ENCODE measurements at places on chromosomes 3 and 15.

DNA sequence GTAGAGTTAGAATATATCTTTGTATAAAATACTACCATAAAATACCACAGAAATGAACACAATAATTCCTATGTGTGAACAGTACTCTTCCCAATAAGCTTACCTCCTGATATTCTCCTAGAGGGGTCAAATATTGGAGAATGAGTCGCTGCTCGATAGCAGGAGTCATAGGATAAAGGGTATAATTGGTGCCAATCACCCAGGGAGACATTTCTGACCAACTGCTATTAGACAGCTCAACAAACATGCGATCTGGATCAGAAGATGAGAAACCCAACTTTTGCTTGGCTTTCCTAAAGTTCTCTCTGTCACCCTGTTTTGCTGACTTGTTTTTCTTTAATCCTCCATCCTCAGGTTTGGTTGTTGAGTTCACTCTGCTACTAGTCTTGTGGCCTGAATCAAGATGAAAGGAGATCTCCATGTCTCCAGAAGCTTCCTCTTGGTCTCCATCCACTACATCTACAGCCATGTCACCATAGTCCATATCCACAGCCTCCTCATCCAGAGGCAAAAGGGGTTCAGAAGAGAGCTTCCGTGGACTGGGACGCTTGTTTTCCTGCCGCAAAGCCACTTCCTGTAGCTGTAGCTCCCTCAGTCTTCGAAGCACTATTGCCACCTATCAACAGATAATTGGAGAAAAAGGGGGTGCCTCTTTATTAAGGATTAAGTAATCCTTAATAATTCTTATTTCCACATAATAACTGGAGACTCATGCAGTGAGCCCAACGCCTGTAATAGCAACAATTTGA lies 50.4 kb downstream of the RBM15B start:
- DNase-seq, result no peak

DNA sequence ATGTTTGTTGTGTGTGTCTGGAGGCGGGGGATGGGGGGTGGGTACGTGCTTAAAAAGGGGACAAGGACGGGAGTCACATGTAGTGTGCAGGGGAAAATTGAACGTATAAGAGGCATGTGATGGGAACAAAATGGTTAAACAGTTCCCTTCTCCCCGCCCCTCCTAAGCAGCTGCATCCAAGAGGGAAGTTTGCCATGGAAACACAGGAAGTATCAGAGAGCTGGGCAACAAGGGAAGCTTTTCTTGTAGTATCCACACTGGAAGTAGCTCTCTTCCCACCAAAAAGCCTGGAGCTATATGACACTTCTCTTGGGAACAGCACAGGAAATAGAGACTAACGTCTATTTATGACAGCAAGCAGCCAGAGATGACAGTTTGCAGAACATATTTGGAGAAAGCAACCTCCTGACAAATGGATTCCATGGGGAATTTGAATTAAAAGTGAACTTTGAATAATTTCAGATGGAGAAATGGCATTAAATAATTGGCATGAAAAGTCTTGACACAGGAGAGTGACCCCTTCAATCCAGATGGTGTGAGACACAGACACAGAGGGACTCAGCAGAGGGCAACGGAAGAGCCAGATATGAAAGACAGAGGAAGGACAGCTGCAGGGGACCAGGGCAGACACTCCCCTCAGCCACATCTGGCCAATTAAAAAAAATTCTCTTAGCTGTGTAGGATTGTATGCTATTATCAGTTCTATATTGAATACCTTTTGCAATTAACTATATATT lies 294.2 kb upstream of the TBL1XR1 start:
- peak; percentile 31 for DNase-seq

DNA sequence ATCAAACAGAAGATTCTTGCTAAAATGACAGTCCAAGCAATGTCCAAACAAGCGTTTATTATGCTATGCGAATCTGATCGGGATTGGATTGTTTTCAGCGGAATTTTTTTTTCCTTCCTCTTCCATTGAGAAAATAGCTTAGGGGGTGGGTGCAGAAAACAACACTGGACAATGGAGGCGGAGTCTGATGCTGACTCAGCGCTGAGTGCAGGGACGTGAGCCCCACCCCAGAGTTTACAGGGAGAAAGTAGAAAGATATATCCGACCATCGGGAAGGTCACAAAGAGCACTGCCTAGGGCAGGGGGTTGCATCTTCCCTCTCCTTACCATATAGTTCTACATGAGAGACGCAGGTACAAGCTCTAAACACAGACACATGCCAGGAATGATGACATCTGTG lies 117.0 kb downstream of the FOXP1 start:
- DNase-seq, result no peak

DNA sequence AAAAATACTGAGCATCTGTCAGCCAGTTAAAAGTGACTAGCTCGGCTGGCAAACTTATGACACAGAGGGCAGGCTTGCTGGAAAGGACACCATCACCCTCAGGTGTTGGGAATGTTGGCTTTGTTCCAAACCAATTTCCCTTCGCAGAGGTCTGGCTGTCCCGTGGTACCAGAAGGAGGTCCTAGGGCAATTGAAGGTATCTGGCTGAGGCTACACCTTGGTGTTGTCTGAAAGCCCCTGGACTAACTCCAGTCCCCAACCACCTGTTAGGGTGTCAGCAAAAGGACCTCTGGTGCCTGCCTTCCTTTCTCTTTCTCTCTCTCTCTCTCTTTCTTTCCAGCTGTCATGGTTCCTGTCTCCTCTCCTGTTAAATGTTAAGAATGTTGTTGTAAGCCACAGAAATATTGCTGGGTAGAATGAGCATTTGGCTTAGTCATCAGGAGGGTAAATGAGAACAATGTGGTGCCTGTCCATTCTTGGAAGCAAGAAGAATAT lies 12.5 kb downstream of the PRR20G start:
- no peak for DNase-seq

GRCh38 chr15:57286446-57287122 lies 89.7 kb upstream of the CGNL1 start:
- no peak for DNase-seq

GRCh38 chr3:102161384-102162006 lies 273.3 kb upstream of the ZPLD1 start:
- peak; percentile 21 for DNase-seq

DNA sequence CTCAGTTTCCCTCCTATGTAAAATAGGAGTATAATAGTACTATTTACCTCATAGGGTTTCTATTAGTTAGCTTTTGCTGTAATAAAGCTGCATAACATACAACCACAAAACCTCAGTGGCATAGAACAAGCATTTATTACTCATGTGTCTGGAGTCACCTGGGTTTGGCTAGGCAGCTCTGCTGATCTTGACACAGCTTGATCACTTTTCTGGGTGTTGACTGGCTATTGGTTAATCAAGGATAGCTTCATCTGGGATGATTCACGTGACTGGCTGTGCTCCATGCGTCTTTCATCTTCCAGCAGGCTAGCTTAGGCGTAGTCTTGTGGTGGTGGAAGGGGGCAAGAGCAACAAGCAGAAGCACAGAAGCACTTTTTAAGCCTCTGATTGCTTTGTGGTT lies 112.6 kb downstream of the SQOR start:
- DNase-seq, result no peak

- DNase-seq, result peak; percentile 91
These were observed 3.6 kb upstream of the CLDN16 start for GRCh38 chr3:190384309-190384756.

DNA sequence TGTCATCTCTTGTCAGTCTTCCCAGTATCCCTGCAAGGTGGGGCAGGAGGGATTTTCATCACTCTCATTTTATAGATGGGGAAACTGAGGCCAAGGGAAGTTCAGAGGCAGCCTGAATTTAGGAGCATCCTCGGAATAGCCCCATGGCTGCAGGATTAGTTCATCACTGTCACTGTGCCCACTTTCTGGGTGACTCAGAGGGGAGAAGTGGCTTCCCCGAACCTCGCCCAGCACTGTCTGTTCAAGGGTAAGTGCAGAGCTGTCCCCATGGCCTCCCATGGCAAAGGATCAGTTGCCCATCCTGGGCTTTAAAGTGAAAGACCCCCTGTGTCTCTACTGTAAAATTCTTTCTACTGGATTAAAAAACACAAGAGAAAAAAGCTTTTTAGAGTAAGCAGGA lies 60.0 kb upstream of the SEC13 start:
- no peak for DNase-seq

DNA sequence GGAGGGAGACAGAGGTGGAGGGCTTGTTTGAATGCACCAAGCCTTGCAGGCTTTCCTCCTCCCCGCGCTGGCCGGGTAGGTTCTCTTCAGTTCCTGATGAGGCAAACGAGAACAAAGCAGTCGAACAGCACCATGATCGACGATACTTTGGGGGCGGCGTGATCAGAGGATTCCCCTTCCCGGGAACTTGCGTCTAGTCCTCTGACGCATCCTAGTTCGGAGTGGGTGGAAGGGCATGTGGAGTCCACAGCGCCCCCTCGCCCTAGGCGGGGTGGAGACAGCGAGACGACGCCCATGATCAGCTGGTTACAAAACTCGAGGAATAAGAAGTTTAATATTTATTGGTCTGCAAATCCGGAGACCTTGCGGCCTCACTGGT lies 452 bp upstream of the SV2B start:
- DNase-seq, result peak; percentile 73

- DNase-seq, result no peak
These were observed 148.4 kb downstream of the USP13 start for GRCh38 chr3:179801263-179801662.

DNA sequence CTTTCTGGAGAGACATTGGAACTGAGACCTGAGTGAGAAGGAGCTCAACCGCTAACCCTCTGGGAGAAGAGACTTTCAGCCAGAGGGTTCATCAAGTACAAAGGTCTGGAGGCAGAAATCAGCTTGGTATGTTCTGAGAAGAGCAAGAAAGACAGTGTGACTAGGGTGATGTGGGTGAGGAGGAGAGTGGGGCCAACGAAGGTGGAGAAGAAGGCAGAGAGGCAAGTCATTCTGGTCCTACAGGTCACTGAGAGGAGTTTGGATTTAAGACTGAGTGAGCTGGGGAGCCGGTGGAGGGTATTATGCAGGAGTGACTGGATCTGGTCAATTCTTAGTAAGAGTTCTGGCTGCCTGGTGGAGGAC lies 12.2 kb downstream of the XIRP1 start:
- peak; percentile 23 for DNase-seq

DNA sequence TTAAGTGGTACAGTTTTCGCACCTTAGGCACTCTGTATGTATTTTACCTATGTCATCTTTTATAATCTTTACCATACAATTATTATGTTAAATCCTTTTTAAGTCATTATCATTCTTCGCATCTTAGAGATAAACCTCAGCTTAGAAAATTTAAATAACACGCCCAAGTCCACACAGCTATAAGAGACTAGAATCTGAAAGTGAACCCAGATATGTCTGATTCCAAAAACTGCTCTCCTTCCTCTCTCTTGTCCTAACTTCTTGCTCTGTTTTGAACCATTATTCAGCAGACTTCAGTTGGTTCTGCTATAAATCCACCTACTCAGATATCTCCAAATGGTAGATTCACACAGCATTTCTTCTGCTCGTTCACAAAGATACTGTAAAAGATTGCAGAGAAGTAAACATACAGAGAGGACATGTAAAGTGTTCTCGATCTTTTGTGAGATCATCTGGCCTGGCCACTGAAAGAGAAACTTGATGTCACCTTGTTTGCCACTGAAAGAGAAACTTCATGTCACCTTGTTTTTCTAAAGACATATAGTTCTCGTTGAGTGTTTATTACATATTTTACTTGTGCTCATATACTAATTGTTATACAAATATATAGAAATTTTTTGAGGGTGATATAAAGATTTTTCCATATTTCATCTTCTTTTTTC lies 533.2 kb downstream of the GRM7 start:
- DNase-seq, result no peak

GRCh38 chr3:53022647-53023046 lies 23.2 kb downstream of the SFMBT1 start:
- no peak for DNase-seq

DNA sequence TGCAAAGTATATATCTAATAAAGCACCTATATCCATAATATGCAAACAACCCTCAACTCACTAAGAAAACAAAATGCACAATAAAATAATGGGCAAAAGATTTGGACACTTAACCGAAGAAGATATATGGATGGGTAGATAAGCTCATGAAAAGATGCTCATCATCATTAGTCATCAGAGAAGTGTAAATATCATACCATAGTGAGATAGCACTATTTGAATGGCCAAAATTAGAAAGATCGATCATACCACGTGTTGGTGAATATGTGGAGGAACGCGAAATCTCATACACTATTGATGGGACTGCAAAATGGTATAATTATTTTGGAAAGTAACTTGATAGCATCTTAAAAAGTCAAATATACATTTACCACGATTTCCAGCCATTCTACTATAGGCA lies 40.5 kb downstream of the PLS1 start:
- DNase-seq, result no peak

DNA sequence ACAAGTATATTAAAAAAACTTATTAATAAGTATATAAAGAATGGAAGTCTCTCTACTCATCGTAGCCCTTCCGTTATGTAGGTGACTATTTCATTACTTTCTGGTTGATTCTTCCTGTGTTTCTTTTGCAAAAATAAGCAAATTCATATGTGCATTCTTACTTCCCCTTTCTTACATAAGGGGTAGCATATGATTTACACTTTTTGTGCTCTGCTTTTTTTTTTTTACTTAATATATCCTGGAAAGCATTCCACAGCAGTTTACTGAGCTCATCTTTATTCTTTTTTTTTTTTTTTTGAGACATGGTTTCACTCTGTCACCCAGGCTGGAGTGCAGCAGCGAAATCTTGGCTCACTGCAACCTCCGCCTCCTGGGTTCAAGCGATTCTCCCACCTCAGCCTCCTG lies 12.9 kb downstream of the SCAMP5 start:
- DNase-seq, result no peak

GRCh38 chr3:187222801-187223200 lies 25.5 kb downstream of the RTP1 start:
- DNase-seq, result no peak

GRCh38 chr3:97613139-97613538 lies 151.4 kb upstream of the ARL6 start:
- DNase-seq, result peak; percentile 22

- no peak for DNase-seq
These were observed 31.4 kb upstream of the RARB start for GRCh38 chr3:25396686-25397085.

GRCh38 chr15:66620744-66621344 lies 55.0 kb upstream of the LCTL start:
- no peak for DNase-seq

DNA sequence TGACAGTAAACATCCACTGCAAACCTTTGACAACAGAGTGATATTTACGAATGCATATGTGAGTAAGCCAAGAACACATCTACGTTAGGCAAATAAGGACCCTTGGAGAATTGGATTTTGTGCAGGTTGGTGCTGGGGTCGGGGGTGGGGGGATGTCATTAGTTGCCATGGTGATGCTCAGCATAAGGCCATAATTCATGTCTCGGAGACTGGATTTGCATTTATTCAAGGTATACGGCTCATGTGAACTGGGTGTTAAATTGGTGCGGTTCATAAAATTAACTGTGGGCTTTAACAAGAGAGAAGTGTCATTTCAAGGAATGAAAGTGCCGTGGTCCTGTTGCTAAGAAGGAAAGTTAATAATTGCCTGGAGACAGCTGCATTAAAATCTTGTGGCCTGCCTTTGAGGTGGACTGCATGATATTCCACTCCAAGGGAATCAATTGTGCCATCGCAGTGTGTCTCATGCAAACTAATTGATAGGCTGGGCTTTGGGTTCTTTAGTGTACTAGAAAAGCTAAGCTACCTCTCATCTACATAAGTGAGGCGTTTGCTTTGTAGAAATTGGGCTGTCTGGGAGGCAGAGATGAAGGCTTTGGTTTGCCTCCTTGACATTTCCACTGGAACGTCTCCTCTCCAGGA lies 228.9 kb upstream of the FEZF2 start:
- DNase-seq, result peak; percentile 8
